Trophoblast cell (in vitro differentiated cells and primary cell): ENCODE measurements at places on chromosomes 3 and 15.

GRCh38 chr3:133400006-133400515 is at the start of gene BFSP2:
Gene BFSP2, plus strand, starts transcription at chr3:133400056. Its CDS starts 28 bp downstream, at chr3:133400084.
- no peak within 1 kb of the TSS for H3K4me3 ChIP-seq
- H3K4me1 ChIP-seq = no peaks in the 10 kb centered on the region
- no peak for DNase-seq

GRCh38 chr3:134839990-134840389 is 44.9 kb downstream of the EPHB1 start:
- H3K27me3 ChIP-seq = no peaks in the 10 kb centered on the region
- no peaks in the 10 kb centered on the region for H3K36me3 ChIP-seq
- H3K4me3 ChIP-seq = no peak overlapping the region
- DNase-seq = no peak

GRCh38 chr3:177475356-177475665 is 278.0 kb upstream of the TBL1XR1 start:
- no peak overlapping the region for H3K27ac ChIP-seq
- H3K36me3 ChIP-seq = no peaks in the 10 kb centered on the region
- no peaks in the 10 kb centered on the region for H3K27me3 ChIP-seq
- DNase-seq = no peak
- no peak overlapping the region for H3K4me3 ChIP-seq
- peaks cover 2% of the 10 kb centered on the region for H3K4me1 ChIP-seq

DNA sequence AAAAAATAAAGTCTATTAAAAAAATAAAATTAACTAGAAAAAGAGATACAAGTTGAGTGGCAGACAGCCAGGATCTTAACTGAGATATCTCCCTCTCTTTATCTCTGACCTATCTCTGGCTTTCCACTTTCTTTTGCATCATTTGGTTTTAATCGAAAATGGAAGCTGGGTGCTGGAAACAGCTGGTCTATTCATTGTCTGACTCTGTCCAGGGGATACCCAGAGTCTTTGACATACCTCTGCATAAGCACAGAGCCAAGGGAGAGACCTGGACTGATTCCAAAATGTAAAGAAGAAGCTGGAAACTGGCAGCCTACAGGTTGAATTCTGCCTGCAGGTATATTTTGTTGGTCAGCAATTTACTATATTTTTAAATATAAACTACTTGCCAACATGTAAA is 29.6 kb upstream of the CRBN start:
- no peaks in the 10 kb centered on the region for H3K36me3 ChIP-seq
- H3K27me3 ChIP-seq = no peaks in the 10 kb centered on the region
- DNase-seq = no peak
- no peak overlapping the region for H3K27ac ChIP-seq
- H3K4me1 ChIP-seq = no peaks in the 10 kb centered on the region

DNA sequence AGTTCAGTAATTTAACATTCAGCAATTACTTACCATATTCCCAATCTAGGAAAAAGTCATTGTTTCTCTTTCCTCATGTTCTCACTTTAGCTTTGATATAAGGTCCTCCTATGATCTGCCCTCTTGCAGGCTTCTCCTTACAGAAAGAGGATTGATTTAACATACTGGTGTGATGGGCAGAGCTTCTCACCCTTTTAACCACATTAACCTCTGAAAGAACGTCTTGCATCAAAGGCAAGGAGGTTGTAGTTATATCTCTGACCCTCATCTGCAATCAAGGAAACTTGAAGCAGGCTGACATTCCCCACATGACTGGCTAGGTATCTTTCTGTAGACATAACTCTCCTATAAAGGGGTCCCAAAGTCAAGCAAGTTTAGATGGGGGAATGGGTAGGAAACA is 39.5 kb downstream of the BTLA start:
- no peaks in the 10 kb centered on the region for H3K36me3 ChIP-seq
- H3K27me3 ChIP-seq = no peaks in the 10 kb centered on the region
- DNase-seq = no peak
- no peak overlapping the region for H3K4me3 ChIP-seq
- no peaks in the 10 kb centered on the region for H3K4me1 ChIP-seq

GRCh38 chr3:5787861-5788488 is 600.5 kb downstream of the EDEM1 start:
- DNase-seq = no peak
- no peak overlapping the region for H3K4me3 ChIP-seq
- H3K27me3 ChIP-seq = no peaks in the 10 kb centered on the region
- no peaks in the 10 kb centered on the region for H3K4me1 ChIP-seq
- no peak overlapping the region for H3K27ac ChIP-seq

- no peak overlapping the region for H3K27ac ChIP-seq
- H3K4me3 ChIP-seq = no peak overlapping the region
- H3K4me1 ChIP-seq = no peaks in the 10 kb centered on the region
- no peak for DNase-seq
Measured at GRCh38 chr3:14494973-14495300, 45.2 kb downstream of the GRIP2 start.
